Activated naive CD4-positive, alpha-beta T cell treated with anti-CD3 and anti-CD28 coated beads, Interleukin-2, amount 10 ng/mL, durations not matched to agents 5 hours and 36 hours (primary cell): ENCODE measurements at places on chromosomes 1 and 21. TPM values are rescaled to one million over a fixed set of nuclear protein-coding genes. Genes with fewer than 3 reads are reported as not detected.

MATN1 gene
- not detected for total RNA-seq

CFHR2 gene
- not detected for total RNA-seq

XKR8 gene
- 9.9 TPM for total RNA-seq

KRTAP11-1 gene
- total RNA-seq = not detected

OLFML3 gene
- total RNA-seq = 0.35 TPM

AIM2 gene
- 3.6 TPM for total RNA-seq

FAM163A gene
- total RNA-seq = not detected

PLPPR4 gene
- not detected for total RNA-seq
